ENCODE measurements at places on chromosomes 11 and 22. TPM values are rescaled to one million over a fixed set of nuclear protein-coding genes. Genes with fewer than 3 reads are reported as not detected.

GRCh38 chr11:25441421-25441820 lies 890.5 kb upstream of the ANO3 start:
- DNase-seq, result no peak
- no peaks in the 10 kb centered on the region for H3K4me1 ChIP-seq
- H3K4me3 ChIP-seq, result no peak overlapping the region
- no peak overlapping the region for H3K27ac ChIP-seq

GRCh38 chr22:43829904-43830851 lies 18.1 kb upstream of the EFCAB6 start:
- H3K4me3 ChIP-seq, result no peak overlapping the region
- no peaks in the 10 kb centered on the region for H3K27me3 ChIP-seq
- H3K27ac ChIP-seq, result no peak overlapping the region
- peak; percentile 24 for DNase-seq
- H3K4me1 ChIP-seq, result peaks cover 17% of the 10 kb centered on the region

DNA sequence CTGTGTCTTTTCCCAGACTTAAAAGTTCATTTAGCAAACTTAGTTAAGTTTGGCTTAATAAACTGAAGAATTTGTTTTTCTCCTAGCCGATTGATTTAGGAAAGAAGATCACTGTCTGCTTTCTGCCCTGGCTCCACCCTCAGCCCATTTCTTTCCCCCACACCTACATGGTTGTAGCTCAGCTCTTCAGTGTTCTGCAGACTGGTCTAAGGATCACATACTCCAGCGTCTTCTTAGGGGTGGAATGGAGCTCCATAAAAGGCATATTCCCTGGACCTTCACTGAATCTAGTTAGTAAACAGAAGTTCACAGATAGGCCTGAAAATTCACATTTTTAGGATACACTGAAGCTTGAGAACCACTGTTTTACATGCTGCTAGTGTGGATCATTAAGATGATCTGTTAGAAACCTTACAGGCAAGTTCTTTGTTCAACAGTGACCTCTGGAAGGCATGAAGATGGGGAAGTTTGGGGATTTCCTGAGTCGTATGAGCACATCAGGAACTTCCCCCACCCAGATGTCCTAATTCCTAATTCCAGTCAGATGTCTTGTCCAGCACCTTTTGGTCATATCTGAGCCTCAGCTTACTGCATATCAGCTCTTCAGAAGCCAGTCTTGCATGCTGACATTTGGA lies 16.8 kb downstream of the PIWIL4 start:
- no peaks in the 10 kb centered on the region for H3K27me3 ChIP-seq
- H3K36me3 ChIP-seq, result no peaks in the 10 kb centered on the region
- no peaks in the 10 kb centered on the region for H3K4me1 ChIP-seq
- no peak overlapping the region for H3K27ac ChIP-seq
- no peak overlapping the region for H3K4me3 ChIP-seq
- no peak for DNase-seq

DNA sequence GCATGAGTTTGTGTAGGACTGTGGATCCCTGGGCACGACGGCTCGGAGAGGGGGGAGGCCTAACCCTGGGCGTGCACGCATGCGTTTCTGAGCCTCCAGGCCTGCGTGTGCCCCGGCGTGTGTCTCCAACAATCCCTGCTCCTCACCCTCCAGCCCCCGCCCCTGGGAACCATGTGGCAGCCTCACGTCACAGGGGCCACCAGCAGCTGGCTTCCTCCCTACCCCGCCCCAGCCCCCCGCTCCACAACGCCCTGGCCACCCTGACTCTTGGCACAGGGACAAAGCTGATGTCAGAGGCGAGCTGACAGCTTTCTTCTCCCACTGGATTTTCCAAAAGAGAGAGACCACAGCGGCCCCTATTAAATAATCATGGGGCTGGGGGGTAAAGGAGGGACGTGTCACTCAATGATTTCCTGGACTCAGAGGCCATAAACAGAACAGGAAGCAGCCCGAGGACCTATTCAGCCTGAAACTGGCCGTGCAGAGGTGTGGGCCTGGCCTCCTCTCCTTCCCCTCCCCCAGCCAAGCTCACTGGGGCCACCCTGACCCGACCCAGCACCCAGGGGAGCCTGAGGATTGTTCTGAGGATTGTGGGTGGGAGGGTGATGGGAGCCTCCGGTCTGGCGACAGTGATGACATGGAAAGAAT lies 6.8 kb upstream of the LIF start:
- H3K4me3 ChIP-seq, result no peak overlapping the region
- H3K36me3 ChIP-seq, result no peaks in the 10 kb centered on the region
- no peaks in the 10 kb centered on the region for H3K27me3 ChIP-seq
- DNase-seq, result peak; percentile 69
- peaks cover 83% of the 10 kb centered on the region for H3K4me1 ChIP-seq
- H3K27ac ChIP-seq, result peak overlapping the region; percentile 95

DNA sequence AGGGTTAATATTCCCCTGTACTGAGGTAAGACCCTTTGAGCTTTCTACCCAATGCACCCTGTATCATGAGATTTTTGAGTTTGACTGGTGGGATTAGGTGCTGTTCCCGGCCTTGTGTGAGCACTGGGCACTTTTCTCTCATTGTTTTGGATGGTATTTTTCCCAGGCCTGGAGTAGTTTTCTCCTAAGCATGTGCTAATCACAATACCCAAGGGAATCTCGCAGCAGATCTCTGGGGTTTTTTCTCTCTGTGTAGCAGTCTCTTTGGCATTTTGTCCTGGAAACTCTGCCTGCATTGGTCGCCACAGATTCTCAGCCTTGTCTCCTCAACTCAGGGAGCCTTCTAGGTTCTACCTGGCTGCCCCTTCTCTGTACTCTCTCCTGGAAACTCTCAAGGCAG lies 19.9 kb downstream of the IGHMBP2 start:
- no peak for DNase-seq
- H3K27me3 ChIP-seq, result no peaks in the 10 kb centered on the region
- H3K36me3 ChIP-seq, result peaks cover 14% of the 10 kb centered on the region
- no peak overlapping the region for H3K4me3 ChIP-seq
- no peaks in the 10 kb centered on the region for H3K4me1 ChIP-seq
- no peak overlapping the region for H3K27ac ChIP-seq

DNA sequence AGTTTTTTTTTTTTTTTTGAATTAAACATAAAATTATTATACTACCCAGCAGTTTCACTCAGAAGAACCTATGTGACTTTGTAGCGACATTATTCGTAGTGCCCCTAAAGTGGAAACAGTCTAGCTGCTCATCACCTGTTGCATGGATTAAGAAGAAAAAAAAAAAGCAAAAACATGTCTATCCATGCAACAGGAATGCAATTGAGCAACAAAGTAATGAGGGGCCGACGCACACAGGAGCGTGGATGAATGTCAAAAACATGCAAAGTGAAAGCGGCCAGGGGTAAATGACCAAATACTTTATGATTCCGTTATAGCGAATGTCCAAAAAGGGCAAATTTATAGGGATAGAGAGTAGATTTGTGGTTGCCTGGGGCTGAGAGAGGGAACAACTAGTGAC lies 16.3 kb downstream of the MYO18B start:
- peak; percentile 54 for DNase-seq
- H3K27ac ChIP-seq, result no peak overlapping the region
- no peak overlapping the region for H3K4me3 ChIP-seq
- no peaks in the 10 kb centered on the region for H3K27me3 ChIP-seq
- peaks cover 30% of the 10 kb centered on the region for H3K4me1 ChIP-seq

GRCh38 chr11:74826901-74827300 lies 78.3 kb downstream of the RNF169 start:
- H3K4me1 ChIP-seq, result peaks cover 7% of the 10 kb centered on the region
- H3K27ac ChIP-seq, result no peak overlapping the region
- H3K27me3 ChIP-seq, result no peaks in the 10 kb centered on the region
- no peak for DNase-seq

DNA sequence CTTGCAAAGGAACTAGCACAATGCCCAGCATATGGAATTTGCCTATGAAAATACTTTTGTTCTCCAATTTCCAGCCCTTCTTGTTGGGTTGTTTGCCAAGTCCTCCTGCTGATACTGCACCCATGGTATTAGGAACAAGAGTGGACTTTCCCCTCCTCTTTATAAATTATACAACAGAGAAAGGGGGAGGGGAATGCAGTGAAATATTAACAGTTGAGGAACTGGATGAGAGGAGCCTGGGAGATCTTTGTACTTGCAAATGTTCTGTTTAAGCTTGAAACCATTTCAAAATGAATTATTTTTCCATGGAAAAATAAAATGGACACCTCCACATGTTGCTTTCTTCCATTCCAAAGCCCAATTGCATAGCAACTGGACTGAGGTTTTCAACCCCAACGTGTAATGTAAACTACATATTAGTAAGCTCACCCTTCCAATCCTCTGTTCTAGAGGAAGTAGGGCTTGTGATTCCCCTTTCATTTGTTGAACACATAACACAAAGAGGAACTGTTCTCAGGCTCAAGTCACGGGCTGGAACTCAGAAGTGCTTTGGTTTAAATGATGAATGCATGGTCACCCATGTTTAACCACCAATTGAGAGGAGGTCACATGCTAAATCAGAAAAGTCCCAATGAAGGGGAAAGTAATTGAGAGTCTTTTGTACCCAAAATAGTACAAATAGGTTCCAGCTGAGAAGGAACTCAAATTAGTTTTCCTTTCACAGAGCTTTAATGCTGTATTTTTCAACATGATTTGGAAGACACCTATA lies 66.2 kb upstream of the ZC3H12C start:
- H3K36me3 ChIP-seq, result no peaks in the 10 kb centered on the region
- no peak overlapping the region for H3K27ac ChIP-seq
- H3K4me1 ChIP-seq, result no peaks in the 10 kb centered on the region
- no peak overlapping the region for H3K4me3 ChIP-seq
- no peaks in the 10 kb centered on the region for H3K27me3 ChIP-seq

DNA sequence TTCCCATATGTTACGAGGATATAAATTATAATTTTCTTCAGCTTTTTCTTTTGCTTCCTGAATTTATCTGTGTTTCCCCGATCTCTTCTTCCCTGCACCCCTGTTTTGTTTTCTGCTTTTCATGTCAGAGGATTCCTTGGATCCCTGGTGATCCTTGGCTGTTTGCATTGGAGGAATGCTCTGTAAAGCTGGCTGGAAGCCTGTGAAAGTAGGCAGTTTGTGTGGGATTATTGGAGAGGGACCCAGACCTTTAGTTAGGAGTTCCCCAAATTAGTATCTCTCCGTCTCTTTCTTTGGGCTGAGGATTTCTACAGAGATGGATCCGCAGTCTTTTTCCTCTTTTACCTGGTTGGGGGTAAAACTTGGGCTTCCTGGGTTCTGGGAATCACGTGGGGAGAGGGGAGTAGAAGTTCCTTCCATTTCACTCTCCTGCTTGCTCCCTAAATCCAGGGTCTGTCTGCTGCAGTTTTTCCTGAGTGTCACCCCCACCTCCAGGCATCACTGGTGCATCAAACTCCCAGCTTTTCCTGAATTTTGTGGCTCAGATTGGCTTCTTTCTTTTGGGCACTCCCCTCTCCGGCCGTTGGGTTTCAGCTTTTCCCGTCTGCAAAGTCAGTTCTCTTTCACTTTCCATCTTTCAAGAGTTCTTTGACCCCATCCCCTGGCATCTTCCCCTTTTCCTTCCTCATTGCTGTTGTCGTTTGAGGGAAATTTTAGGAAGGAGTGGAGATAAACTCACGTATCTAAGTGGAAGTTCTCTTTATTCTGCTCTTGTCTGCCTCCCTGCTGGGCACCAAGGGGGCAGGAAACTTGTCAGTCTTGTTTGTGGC lies 79.1 kb upstream of the ALX4 start:
- peaks cover 13% of the 10 kb centered on the region for H3K27me3 ChIP-seq
- no peak overlapping the region for H3K4me3 ChIP-seq
- H3K4me1 ChIP-seq, result no peaks in the 10 kb centered on the region
- no peak overlapping the region for H3K27ac ChIP-seq
- no peak for DNase-seq

MEI1 gene
- total RNA-seq, result 0.19 TPM

- H3K27me3 ChIP-seq, result no peaks in the 10 kb centered on the region
- H3K27ac ChIP-seq, result no peak overlapping the region
- H3K4me1 ChIP-seq, result peaks cover under 1% of the 10 kb centered on the region
- DNase-seq, result no peak
- H3K4me3 ChIP-seq, result no peak overlapping the region
Observed at GRCh38 chr22:44491269-44492035, 6.6 kb downstream of the RTL6 start.

GRCh38 chr11:126583101-126583500 lies 227.6 kb downstream of the ST3GAL4 start:
- no peak overlapping the region for H3K4me3 ChIP-seq
- no peaks in the 10 kb centered on the region for H3K27me3 ChIP-seq
- H3K27ac ChIP-seq, result no peak overlapping the region

CCDC73 gene
- not detected for total RNA-seq

C11orf42 gene
- total RNA-seq, result not detected

DNA sequence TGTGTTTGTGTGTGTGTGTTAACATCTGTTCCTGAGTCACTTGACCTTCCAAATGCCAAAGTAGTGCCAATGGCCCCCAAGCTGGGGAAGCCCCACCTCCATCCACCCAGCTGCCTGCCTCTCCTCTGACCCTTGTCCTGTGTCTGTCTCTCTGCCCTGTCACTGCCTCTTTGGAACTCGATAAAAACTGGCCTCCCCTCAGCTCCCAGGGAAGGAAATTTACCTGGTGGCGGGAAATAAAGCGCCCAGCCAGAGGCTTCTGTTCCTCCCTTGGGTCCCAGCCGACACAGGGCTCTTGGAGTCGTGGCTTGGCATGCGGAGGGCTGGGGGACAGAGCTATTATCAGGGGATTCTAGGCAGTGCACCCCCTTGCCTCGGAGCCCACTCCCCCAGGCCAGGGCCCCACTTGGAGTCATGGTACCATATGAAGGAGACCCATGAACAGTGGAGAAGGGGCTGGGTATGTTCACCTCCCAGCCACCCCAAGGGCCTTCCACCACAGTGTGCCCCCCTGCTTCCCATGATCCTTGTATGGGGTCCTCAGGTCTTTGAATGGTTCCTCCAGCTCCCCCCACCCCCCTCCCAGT lies 6.2 kb downstream of the KCNC1 start:
- H3K27ac ChIP-seq, result no peak overlapping the region
- H3K36me3 ChIP-seq, result no peaks in the 10 kb centered on the region
- no peak overlapping the region for H3K4me3 ChIP-seq
- H3K4me1 ChIP-seq, result peaks cover 11% of the 10 kb centered on the region
- peaks cover 22% of the 10 kb centered on the region for H3K27me3 ChIP-seq

GLB1L2 gene
- total RNA-seq, result 3.0 TPM

- no peaks in the 10 kb centered on the region for H3K27me3 ChIP-seq
- H3K36me3 ChIP-seq, result no peaks in the 10 kb centered on the region
- no peak overlapping the region for H3K27ac ChIP-seq
- no peak overlapping the region for H3K4me3 ChIP-seq
Observed at GRCh38 chr22:26671317-26672059, 14.1 kb downstream of the MIAT start.
